ENCODE measurements at places on chromosomes 3 and 15.

- DNase-seq, result no peak
Observed at GRCh38 chr3:151198849-151199248, 4.2 kb downstream of the GPR171 start.

DNA sequence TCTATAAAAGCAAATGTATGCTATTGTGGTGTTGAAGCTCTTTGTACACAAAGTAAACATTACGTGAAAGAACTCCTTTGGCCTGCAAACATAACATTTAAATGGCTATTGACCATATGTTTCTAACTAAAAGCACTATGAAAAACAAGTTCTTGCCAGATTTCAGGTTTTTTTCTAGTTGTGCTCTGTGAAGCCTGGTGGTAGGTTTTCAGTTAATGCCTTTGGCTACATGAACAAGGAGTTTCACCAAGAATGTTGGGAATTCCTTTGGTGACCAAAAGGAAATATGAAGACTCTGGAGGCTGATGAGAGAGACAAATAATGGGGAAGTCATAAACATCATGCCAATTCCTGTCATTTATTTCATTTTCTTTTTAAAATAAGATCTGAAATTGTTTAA, 66.0 kb downstream of the RBMS3 start:
- peak; percentile 89 for DNase-seq

DNA sequence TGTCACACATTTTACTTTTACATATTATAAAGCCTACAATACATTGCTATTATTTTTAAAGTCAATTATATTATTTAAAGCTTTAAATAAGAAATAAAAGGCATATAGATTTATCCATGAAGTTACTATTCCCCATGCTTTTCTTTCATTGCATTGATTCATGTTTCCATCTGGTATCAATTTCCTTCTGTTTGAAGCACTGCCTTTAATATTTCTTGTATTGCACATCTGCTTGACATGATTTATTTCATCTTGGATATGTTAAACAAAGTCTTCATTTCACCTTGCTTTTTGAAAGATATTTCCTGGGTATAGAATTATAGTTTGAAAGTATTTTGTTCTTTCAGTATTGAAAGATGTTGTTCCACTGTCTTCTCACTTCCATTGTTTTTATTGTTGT, 174.3 kb upstream of the MBNL1 start:
- no peak for DNase-seq

DNA sequence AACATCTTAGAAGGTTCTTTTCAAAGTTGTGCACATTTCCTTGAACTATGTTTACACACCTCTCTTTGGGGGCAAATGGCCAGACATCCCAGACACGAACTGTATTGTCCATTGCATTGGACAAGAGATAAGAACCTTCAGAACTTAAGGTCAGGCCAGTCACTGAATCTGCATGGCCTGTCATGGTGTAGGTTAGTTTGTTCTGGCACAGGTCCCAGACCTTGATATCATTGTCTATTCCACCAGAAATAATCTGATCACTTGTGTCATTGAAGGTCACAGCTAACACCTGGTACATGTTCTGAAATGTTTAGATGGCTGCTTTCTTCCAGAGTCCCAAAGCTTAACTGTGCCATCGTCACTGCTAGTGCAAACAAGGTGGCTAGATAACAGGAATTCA, 55.7 kb downstream of the KCNAB1 start:
- DNase-seq, result no peak

DNA sequence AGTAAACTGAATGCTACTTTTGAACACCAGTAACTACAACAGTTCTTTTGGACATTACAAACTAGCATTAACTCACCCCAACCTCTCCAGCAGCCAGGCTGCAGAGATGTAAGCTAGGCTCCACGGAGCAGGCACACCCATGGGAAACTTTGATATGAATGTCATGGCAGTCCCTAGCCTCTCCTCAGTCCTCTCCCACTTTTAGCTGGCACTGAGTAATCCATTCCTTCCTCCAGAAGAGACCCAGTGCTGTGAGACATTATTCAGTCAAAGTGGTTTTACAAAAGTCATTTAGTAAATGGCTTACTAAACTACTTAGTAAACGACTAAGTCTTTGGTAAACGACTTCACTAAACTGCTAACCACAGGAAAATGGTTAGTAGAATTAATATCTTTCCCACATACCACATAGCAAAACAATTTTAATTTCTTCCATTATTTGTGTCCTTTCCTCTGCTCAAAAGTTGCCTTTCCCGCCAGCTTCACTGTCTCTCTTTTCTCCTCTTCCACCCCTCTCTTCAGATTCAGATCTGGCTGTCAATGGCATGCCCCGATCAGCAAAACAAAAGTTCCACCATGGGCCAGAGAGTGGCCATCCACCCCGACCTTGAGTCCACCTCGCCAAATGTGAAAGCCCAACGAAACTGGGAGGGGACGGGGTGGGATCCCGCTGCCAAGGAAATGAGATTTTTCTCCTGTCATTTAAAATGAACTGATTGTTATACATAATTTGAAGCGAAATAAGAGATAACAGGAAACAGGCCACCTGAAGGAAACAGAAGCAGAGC, 67.5 kb upstream of the TJP1 start:
- peak; percentile 37 for DNase-seq

DNA sequence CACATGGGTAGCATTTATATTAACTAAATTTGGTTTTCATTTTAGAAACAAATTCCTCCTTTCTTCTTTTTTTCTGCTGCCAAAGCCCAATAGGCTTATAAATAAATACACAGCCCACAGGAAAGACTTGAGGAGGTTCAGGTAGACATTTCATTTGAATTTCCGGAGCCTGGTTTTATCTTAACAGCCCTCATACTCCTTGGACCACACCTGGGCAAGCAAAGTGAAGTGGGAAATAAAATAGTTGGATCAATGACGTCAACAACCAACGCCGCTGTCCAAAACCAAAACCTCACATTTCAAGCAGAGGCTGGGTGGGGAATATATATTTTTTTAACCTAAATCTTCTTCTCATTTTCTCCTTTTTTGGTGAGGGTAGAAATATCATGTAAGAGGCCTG, 53.2 kb downstream of the RFTN1 start:
- no peak for DNase-seq

- DNase-seq, result no peak
Observed at GRCh38 chr3:38925351-38925750, 109.3 kb upstream of the SCN10A start.

GRCh38 chr3:123353850-123354233, 95.0 kb downstream of the ADCY5 start:
- peak; percentile 71 for DNase-seq

DNA sequence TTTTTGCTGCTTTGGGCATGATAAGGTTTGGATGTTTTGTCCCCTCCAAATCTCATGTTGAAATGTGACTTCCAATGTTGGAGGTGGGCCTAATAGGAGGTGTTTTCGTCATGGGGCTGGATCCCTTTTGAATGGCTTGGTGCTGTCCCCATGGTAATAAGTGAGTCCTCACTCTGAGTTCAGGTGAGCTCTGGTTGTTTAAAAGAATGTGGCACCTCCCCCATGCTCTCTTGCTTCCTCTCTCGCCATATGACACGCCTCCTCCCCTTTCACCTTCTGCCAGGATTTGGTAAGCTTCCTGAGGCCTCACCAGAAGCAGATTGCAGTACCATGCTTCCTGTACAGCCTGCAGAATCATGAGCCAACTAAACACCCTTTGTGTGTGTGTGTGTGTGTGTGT, 255.5 kb downstream of the EPHB1 start:
- no peak for DNase-seq

DNA sequence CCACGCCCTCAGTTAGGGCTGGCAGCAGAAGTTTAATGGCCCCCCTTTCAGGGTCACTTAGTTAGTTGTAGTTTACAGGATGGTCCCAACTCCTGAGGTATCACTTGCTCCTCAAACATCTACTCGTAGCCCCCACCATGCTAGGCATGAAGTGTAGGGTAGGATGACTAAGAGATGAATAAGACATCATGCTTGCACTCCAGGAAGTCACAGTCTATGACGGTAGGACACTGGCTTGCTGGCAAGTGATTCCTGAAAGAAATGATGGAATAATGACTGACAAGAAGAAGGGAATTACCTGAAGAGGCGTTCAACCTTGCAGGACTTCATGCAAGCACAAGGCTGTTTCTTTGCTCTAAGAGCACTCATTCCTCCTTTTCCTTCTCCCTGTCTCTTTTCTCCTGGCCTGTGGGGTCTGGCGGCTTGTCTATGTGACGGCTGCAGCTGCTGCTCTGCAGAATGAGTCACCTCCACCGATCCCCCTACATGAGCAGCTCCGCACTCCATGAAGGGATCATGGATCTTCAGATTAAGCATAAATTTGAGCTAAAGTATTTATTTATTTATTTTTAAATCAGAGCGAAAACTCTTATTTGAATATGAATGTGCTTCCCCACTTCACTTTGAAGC, 82.9 kb upstream of the BOC start:
- peak; percentile 48 for DNase-seq

GRCh38 chr15:68874788-68875187, 54.1 kb upstream of the ANP32A start:
- DNase-seq, result no peak

DNA sequence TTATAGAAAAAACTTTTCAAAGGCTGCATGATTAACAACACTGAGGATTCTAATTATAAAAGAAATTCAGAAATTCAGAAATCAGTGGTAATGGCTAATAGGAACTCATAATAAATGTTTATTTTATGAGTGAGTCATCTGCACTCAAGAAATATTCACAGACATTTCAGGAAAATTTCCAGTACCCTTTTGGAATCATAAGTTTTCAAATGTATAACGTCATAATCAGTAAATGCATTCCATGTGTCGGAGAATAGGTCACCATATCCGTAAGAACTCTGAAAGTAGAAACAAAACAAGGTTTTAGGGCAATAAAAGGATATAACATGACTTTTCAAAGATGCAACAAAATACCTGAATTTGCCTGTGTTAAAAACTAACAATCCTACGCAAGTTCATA, 24.7 kb downstream of the EOGT start:
- peak; percentile 68 for DNase-seq

- peak; percentile 32 for DNase-seq
Observed at GRCh38 chr3:177567833-177568232, 370.6 kb upstream of the TBL1XR1 start.

- peak; percentile 78 for DNase-seq
Observed at GRCh38 chr15:82849556-82850512, 40.4 kb downstream of the WHAMM start.

DNA sequence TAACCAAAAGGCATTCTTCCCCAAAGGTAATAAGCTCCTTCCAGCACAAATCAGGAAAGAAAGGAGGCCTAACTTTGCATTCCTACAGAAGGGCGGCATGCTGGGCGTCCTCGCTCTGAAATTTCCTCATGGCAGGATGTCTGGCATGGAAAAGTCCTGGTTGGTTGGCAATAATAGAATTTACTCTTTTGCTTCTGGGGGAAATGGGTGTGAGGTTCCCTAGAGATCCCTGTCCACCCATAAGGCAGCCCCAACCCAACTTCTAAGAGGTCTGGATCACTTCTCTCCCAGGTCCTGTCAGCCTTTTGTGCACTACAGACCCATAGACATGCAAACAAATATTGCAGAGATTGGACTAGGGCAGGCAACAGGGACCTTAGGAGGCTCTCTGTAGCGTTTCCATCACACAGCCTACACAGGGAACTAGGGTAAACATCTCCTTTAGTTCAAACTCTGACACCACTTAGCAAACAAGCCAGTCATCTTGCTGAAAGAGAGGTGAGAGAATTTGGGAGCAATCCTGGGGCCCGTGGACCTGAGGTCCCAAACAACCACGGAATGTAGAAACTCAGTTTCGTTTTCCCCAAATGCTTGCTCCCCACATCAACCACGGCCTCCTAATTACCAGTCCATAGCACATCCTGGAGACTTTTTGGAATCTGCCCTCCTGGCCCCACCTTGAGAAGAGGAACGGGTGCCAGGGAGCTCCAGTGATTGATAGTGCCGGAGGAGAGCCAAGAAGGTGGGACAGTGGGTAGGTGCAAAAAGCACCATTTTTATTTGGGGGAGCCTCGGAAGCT, 2.1 kb downstream of the ZIC4 start:
- peak; percentile 30 for DNase-seq

GRCh38 chr3:46850468-46850779, 12.8 kb downstream of the MYL3 start:
- no peak for DNase-seq

- DNase-seq, result no peak
Observed at GRCh38 chr3:160154596-160154995, 70.6 kb upstream of the C3orf80 start.

GRCh38 chr15:91652610-91653207, 200.8 kb upstream of the SLCO3A1 start:
- no peak for DNase-seq

GRCh38 chr3:61924991-61925390, 363.6 kb downstream of the PTPRG start:
- no peak for DNase-seq

GRCh38 chr3:135148398-135149020, 353.4 kb downstream of the EPHB1 start:
- no peak for DNase-seq

GRCh38 chr15:84590406-84590805, 10.4 kb upstream of the ZSCAN2 start:
- no peak for DNase-seq

GRCh38 chr3:58640700-58641372, 25.7 kb downstream of the FAM3D start:
- peak; percentile 66 for DNase-seq

DNA sequence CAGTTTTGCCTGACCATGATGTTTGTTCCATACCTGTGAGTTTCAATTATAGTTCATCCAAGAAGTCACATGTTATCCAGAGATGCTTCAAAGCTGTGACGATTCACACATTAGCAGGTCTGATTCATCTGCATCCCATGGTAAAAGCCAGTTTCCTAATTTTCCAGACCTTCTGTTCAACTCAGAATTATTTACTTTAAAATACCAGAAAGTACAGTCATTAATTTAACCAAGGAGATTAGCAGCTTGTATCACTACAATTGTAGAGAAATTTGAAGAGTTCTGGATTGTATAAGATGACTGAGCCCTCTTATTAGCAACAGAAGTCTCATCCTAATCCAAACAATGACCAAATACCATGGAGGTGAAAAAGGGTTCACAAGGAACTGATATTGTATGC, 76.1 kb upstream of the THBS1 start:
- peak; percentile 91 for DNase-seq

DNA sequence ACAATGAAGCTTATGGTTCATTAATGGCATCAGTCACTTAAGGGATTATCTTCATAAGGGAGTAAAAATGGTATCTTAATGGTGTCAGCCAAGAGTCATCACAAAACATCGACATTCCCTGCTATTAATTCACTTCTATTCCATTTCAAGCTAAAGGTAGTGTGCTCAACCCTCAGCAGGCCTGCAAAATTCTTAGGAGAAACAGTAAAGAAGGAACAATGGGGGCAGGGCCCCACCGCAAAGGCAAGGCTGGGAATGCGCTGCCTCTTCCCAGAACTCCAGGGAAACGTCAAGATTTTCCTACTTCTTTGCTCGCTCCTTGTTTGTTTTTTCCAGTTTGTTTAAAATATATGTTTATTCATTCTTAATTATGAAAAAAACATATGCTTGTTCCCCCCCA, 187.3 kb upstream of the TSC22D2 start:
- peak; percentile 39 for DNase-seq

- DNase-seq, result no peak
Observed at GRCh38 chr15:97490429-97490828, 470.1 kb upstream of the ARRDC4 start.

- DNase-seq, result no peak
Observed at GRCh38 chr3:7710284-7710683, 791.3 kb upstream of the LMCD1 start.
